ENCODE measurements at places on chromosomes 6 and 20. TPM values are rescaled to one million over a fixed set of nuclear protein-coding genes. Genes with fewer than 3 reads are reported as not detected.
A peak's percentile ranks its signal among the peaks of the same experiment; 100 is the strongest.

Gene FOXQ1
- not detected for total RNA-seq

Gene CD93
- 1.7 TPM for total RNA-seq

GRCh38 chr20:18632196-18632789 lies 44.4 kb downstream of the DTD1 start:
- peak; percentile 60 for DNase-seq

GRCh38 chr20:5030348-5031205 lies 29.3 kb upstream of the SLC23A2 start:
- no peak for DNase-seq

GRCh38 chr20:8376940-8377339 lies 244.9 kb downstream of the PLCB1 start:
- no peak for DNase-seq

GRCh38 chr6:6368684-6369052 lies 48.2 kb upstream of the F13A1 start:
- DNase-seq, result no peak

- no peak for DNase-seq
These were observed 165.3 kb upstream of the PREP start for GRCh38 chr6:105568142-105568541.

DNA sequence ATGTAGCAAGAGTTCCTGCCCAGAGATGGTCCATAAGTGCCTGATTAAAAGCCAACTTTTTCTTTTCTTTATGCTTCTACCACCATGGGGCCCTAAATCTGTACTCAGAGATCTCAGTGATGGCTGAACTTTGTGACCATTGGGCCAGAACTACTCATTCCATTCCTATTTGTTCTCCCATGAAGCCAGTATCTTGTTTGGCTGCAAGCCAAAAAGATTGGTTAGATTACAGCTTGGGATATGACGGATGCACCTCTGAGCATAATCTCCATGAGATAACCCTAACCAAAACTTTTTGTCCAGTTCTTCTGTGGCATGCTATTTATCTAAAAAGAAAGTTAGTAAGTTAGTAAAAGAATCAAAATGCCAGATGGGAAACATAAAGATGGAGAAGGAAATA lies 72.2 kb downstream of the PLCB4 start:
- DNase-seq, result no peak

Gene STX11
- 14.5 TPM for total RNA-seq

DNA sequence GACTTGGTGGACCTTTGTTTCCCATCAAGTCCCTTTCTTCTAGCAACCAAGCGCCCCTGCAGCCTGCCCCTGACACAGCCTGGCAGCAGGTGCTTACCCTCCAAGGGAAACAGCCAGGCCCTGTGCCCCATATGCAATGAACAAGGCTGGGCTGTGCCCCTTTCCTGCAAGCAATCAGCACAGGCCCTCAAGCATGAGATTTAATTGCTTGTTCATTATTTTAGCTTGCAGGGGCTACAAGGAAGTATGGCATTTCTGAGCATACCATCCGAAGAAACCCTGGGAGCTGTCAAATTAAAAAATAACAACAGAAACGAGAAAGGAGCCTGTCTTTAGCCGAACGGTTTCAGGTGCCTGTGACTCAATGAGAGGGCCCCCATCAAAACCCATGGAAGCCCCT lies 522.9 kb upstream of the ARID1B start:
- DNase-seq, result no peak

Gene BNIP5
- not detected for total RNA-seq

Gene GJA1
- total RNA-seq, result not detected

DNA sequence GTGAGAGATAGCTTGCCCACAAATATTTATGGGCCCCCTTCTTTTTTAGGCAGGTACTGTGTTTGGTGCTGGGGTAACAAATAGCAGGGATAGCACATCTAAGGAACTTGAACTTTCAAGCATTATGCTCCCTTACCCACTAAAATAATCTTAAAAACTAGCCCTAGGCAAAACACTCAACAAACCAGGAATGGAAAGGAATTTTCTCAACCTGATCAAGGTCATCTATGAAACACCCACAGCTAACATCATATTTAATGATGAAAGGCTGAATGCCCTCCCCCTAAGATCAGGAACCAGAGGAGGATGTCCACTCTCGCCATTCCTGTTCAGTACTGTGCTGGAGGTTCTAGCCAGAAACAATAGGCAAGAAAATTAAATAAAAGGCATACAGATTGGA lies 8.7 kb upstream of the SRPK1 start:
- no peak for DNase-seq

- DNase-seq, result no peak
These were observed 12.8 kb downstream of the RBCK1 start for GRCh38 chr20:420721-421574.

Gene SPAG4
- total RNA-seq, result 1.7 TPM

DNA sequence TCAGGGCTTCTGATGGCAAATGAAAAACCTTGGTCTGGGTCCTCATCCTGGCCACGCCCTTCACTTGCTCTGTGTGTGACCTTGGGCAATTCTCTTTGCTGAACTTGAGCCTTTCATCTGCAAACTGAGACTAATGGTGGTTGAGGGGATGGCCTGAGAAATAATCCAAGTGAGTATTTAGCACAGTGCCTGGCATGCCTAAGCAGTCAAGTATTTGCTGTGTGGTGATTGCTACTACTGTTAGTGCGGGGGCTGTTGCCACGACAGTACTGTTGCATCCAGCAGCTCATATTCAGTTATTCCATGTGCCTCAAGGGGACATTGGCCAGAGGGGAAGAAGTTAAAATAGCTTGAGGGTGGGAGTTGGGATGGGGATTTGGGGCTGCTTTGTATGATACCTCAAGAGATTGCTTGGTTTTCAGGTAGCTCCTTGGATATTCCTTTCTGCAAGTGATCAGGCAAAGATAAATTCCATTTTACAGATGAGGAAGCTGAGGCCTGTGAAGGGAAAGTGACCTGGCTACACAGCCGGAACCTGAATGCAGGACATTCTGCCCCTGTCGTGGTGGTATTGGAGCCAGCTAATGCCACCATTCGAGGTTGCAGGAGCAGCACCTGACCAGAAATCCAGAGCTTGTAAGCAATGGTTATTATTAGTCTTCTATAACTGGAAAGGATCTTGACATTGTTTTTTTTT lies 45.1 kb upstream of the EPB41L1 start:
- no peak for DNase-seq

DNA sequence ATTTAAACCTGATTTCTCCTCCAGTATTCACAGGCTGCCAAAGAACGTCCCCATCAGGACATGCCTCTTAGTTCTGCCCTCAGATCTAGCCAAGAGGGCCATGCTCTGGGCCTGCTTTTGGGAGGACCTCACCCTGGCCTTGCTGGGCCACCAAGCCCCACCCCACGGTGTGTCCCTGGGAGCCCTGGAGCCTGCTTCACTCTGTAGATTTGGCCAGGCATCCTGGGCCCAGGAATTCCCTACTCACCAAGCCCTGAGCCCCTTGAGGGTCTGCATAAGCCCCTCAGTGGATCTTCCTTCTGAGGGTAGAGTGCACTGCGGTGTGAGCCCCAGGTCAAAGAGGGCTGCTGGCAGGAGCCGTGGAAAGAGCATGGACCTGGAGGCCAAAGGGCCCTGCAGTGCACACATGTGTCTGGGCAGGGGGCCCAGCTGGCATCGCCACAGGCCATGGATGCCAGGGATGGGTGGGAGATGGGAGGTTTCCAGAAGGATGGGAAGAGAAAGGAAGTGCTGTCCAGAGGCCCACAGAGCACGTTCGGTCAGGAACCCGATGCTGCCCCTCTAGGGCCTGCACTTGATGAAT lies 98.0 kb downstream of the DACT2 start:
- no peak for DNase-seq

Measured in activated CD4-positive, alpha-beta T cell treated with anti-CD3 and anti-CD28 coated beads, Interleukin-2, amount 10 ng/mL, durations not matched to agents 7 days and 5 days (primary cell).